ENCODE measurements at places on chromosomes 12 and 14. TPM values are rescaled to one million over a fixed set of nuclear protein-coding genes. Genes with fewer than 3 reads are reported as not detected.

GRCh38 chr12:42608196-42608825, 18.8 kb upstream of the PRICKLE1 start:
- DNase-seq, result no peak

- DNase-seq, result no peak
These were observed 31.6 kb downstream of the KLRD1 start for GRCh38 chr12:10339053-10339840.

- no peak for DNase-seq
These were observed 43.2 kb downstream of the RFX4 start for GRCh38 chr12:106625976-106626375.

DNA sequence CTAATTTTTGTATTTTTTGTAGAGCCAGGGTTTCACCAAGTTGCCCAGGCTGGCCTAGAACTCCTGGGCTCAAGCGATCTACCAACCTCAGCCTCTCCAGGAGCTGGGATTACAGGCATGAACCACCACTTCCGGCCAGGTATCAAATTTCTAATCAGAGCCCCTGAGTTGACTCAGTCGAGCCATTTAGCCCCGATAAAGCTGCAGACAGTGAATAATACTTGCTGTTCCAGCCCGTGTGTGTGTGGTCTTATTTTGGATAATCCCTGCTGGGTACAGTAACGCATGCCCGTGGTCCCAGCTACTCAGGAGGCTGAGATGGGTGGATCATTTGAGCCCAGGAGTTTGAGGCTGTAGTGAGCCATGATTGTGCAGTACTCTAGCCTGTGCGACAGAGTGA, 57.0 kb downstream of the TEAD4 start:
- no peak for DNase-seq

DNA sequence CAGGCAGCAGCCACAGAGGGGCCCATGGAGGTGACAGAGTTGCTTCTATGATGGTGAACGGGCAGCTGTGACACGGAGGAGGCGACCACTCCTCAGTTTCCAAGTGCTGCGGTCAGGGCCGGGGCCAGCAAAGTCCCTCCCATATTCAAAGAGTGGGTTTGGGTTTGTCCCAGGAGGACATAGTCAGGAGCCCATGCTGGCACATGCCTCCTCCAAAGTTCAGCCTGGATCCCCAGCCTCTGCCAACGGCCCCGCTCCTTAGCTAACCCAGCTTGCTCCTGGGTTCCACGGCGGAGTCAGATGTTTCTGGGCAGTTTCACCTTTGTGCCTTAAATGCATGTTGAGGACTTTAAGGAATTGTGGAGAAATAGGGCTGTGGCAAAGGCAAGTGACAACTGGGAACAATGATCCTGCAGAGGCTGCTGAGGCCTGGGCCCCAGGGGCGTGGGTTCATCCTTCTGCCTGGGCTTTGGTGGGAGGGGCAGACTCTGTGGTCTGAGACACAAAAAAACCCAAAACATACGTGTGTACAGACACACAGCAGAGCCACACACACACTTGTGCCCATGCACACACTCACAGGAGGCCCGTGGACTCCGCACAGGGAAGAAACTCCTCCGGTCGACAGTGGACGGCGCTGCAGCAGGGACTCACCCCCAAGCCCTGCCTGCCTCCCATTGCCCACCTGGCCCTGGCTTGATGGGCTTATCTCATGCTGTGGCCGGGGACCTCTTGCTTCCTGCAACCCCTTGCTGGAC, 399.4 kb downstream of the TMEM121 start:
- no peak for DNase-seq

PLEK2 gene
- total RNA-seq, result not detected

NRIP2 gene
- 4.5 TPM for total RNA-seq

Measured in uterus (tissue), 4 donors.